ENCODE measurements at places on chromosomes 2 and 18.

GRCh38 chr2:161199912-161200701 lies 39.9 kb downstream of the TANK start:
- no peak for DNase-seq

- no peak for DNase-seq
Measured at GRCh38 chr2:102410952-102411351, 12.0 kb upstream of the IL18RAP start.

DNA sequence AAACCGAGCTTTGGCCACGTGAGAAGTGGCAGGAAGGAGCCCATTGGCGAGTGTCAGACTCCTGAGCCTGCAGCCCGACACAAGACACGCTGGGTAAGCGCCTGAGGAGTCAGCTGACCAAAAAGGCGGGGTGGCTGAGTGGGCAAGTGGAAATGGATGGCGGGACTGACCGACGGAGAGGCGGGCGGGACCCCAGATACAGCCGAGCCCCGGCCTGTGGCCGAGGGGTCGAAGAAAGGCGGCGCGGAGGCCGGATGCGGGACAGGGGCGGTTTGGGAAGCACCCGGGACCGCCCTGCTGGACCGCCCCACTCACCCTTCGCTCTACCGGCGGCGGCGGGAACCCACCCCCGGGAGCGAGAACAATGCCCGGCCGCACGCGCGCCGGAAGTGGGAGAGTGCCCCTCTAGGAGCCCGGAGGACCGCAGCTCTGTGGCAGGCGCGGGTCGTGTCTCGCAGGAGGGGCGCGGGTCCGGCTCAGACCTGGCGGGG lies 22.8 kb downstream of the ZSCAN30 start:
- DNase-seq = peak; percentile 46

DNA sequence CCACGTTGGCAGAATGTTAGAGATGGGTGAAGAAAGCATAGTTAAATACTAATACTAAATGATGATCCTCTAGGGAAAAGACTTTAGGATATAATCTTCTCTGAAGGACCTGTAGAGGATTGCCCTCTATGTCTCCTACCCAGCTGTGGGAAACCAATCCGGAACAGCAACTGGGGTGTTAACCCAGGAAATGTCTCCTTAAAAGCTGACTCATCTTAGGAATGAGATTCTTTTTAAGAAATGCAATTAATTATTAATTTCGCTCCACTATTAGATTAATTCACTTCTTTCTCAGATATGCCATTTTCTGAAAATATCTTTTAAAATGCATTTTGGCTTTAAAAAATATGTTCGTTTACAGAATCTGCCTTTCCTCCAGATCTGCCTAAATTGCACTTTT lies 7.4 kb downstream of the SCN3A start:
- DNase-seq = no peak

GRCh38 chr2:191066197-191066918 lies 52.4 kb upstream of the STAT1 start:
- no peak for DNase-seq

DNA sequence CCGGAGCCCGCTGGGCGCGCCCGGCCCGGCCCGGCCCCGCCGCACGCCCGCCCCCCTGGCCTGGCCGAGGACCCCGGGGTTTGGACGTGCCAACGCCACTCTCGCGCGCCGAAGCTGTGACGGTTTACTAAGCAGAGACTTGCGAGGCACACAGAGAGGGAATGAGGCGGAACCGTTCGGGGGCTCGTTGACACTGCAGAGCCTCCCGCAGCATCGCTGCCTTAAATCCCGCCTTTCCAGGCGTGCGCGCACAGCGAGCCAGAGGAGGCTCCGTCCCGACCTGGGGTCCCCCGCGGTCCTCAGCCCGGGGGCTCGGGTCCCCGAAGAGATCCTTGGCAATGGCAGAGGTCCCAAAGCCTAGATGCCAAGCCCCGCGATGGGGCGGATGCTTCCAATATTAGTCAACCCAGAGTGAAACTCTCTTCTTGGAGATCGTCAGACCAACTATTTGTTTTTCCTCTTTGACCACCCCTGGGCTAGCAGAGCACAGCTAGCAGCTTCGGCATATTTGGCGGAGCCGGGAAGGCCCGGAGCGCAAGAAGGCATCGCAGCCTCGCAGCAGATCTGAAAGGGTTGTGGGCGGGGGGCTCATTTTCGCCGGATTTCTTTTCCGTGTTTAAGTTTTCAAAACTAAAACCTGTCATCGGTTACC lies at the start of gene ZNF385B:
TSS of gene ZNF385B (minus strand) at position 197 of the 652 bp plus-strand sequence.
- no peak for DNase-seq

GRCh38 chr18:39772155-39772919 lies 2182.7 kb upstream of the PIK3C3 start:
- DNase-seq = no peak

DNA sequence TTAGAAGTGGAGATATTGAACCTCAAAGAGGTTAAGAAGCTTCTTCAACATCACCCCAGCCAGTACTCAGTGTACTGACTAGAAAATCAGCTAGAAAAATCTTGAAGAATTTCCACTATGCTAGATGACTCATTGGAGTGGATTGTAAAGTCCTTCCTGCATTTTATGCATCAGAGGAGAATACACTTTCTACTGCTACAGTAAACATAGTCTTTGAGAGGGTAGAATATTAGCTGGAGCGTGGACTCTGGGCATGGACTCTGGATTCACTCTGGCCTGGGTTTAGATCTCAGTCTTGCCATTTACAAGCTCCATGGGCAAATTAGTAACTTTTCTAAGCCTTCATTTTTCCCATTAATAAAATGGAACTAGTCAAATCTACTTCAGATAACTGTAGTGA lies 215.9 kb downstream of the IRS1 start:
- DNase-seq = peak; percentile 90

GRCh38 chr2:24774373-24774772 lies 18.8 kb downstream of the PTRHD1 start:
- no peak for DNase-seq

- DNase-seq = no peak
Measured at GRCh38 chr2:86631846-86632485, 8.3 kb upstream of the RNF103 start.

DNA sequence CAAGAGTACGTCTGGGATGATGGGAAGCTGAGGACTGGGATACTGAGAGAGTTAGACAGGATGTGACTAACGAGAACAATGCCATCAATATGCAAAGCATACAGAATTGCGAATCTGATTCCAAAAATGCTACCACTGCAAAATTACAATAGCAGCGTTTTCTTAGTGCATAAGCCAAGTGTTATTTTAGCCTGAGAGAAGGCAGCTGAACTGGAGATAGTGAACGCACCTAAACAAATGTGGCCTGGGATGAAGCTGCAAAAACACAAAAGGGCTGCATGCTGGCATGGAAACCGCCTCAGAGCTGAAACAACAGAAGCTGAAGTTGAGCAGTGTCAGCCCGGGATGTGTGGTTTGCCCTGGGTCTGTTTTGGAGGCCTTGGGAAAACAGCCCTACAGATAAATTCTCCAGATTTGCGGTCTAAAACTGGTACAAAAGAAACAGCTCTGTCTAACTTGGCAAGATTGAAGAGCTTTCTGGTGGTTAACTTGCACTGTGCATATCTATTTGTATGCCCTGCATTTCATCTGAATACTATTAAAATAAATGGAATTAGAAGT lies 45.5 kb downstream of the LYPD6 start:
- peak; percentile 52 for DNase-seq

DNA sequence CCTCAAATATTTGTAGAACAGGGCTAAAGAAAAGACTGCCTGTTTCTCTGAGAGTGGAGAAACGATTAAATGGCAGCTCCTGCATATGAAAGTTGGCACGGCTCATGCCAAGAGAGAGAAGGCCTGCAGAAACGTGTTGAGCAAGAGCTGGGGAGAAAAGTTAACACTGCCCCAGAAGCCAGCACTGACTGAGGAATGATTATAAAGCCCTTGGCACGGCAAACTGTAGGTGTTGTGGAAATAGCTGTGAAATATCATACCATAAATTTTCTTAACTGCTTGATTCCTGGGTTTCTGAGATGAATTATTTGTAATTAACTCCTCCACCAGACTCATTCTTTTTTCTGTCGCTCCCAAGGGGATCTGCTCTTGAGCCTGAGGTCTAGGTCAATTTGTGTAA lies 4.3 kb downstream of the FRZB start:
- no peak for DNase-seq

DNA sequence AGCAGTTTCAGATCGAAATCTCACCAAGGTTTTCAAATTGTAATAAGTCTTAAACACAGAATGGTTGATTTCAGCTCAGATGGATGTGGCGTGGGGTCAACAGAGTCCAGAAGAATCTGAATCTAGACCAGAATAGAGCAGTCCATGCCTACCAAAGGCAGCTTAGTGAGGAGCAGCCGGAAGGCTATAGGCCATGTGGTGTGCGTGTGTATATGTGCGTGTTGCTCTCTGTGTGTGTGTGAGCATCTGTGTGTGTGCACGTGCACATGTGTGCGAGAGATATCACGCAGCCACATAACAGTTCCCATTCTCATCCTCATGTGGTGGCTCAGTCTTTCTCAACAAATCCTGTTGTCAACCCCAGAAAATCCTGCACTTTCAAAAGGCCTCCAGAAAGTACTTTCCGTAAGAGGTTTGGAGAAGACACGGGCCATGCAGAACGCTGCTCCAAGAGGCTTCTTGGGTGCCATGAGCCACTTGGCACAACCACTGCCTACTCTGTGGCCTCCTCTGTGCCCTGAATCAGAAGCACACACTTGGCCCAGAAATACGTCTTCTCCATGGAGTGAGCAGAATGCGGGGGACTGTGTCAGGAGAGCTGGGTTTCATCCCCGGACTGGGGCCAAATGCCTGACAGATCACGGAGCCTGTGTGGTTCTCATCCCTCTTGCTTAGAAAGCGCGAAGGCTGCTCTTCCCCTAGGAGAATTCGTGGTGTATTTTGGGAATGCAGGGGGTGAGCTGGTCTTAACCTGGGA lies 67.3 kb downstream of the ACKR3 start:
- DNase-seq = no peak

- DNase-seq = no peak
Measured at GRCh38 chr2:121696410-121696930, 40.2 kb downstream of the NIFK start.

DNA sequence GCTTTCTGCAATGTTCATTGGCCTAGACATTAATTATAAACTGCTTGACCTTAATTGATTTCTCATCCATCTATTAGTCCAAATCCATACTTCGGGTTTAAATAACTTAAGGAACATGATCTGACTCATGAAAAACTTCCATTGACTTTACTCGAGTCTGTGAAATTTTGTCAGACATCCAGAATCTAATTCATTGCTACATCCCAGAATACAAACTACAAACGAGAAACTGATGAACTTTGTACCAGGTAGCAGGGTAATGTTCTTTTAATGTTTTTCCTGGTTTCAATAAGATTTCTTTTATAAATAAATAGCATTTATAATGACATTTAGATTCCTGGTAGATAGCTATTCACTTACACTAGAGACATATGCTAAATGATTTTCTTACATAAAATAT lies 36.0 kb upstream of the IKZF2 start:
- no peak for DNase-seq

DNA sequence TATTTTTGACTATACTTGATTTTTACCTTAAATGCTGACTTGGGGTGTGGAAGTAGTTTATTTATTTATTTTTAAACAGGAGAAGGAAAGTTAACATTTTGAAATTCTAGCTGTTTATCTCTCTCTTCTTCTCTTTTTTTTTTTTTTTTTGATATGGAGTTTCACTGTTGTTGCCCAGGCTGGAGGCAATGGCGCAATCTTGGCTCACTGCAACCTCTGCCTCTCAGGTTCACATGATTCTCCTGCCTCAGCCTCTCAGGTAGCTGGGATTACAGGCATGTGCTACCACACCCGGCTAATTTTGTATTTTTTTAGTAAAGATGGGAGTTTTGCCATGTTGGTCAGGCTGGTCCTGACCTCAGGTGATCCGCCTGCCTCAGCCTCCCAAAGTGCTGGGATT lies 11.1 kb downstream of the WDR43 start:
- DNase-seq = no peak

DNA sequence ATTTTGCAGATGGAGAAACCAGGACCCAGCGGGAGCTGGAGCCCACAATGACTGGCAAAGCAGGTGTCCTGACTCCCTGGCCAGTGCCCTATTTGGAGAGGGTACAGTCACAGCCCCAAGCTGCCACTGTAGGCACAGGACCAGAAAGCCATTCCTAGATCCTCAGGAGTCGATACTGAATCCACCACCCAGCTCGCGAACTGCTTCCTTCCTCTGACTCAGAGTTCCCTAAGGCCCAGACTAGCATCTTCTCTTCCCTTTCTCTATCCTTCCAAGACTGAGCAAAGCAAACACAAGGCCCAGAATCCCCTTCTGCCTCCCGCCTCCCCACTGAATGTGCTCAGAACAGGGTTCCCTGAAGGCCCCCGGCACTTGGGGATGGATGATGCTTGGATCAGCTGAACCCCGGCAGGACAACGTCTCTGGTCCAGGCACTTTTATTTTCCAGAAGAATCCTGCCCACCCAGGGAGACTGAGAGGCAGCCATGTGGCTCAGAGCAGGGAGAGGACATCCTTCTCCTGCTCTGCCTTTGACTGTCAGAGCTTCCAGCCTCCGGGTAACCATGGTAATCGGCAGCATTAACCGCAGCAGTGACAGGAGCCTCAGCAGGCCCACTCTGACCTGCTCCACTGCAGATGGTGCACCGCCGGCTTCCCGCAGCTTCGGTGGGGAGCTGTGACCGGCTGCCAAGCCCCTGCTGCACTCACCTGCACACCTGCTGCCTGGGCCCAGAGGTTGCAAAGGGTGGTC lies 34.8 kb upstream of the KLHL29 start:
- no peak for DNase-seq

DNA sequence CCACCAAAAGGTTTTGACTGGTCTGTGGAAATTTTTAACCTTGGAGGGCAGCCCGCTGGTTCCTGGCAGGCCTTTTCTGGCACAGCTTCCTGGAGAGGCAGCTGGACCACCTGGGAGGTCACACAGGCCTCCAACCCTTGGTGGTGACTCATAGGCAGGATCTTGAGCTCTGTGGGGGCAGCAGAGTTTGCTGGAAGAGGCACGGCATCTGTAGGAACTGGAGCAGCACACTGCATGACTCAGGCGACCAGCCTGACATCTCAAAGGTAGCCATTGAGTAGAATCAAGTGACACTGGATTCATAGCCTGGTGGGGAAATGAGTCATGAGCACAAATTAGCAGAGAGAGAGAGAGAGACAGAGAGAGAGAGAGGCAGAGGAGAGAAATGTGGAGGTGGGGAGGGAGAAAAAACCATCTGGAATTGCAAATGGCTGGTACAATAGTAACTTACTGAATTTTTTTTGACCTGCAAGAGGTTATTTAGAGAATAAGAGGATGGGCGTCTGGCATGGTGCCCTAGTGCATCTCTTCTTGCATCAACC lies 57.4 kb downstream of the TRPM8 start:
- peak; percentile 100 for DNase-seq

GRCh38 chr2:33425161-33425560 lies 51.3 kb upstream of the RASGRP3 start:
- peak; percentile 50 for DNase-seq

DNA sequence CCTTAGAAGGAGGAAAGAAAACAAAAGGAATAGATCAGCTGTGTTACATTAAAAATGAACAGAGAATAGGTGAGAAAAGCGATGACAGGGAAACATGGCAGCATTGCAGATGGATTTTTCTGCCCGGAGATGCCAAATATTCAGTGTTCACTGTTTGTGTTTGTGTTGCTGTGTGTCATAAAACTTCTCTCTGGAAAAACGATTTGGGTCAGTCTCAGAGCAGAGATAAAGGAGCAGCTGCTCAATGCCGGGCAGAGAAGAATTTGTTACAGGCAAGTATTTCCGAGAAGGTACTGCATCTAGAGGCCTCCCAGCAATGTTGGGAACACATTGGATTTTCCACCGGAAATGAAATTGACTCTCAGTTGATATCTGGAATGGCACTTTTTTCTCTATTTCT lies 156.4 kb upstream of the KLHL14 start:
- DNase-seq = no peak

- no peak for DNase-seq
Measured at GRCh38 chr2:21260311-21260710, 136.5 kb downstream of the TDRD15 start.

- peak; percentile 29 for DNase-seq
Measured at GRCh38 chr2:215218587-215219577, 80.5 kb upstream of the ABCA12 start.
